ENCODE measurements at places on chromosomes 1 and 21. TPM values are rescaled to one million over a fixed set of nuclear protein-coding genes. Genes with fewer than 3 reads are reported as not detected.

Gene SLC16A4
- 7.2 TPM for polyA plus RNA-seq

Gene UBE2U
- not detected for polyA plus RNA-seq

Gene RXRG
- 18.4 TPM for polyA plus RNA-seq

Gene BRINP2
- 0.92 TPM for polyA plus RNA-seq

Gene ELF3
- 83.1 TPM for polyA plus RNA-seq

Gene ZNF683
- polyA plus RNA-seq = 0.22 TPM

Gene OR2T4
- polyA plus RNA-seq = not detected

Gene CFAP45
- polyA plus RNA-seq = 8.0 TPM

Gene CYB5RL
- 9.6 TPM for polyA plus RNA-seq

Gene BCAR3
- 19.1 TPM for polyA plus RNA-seq

Gene SERTAD4
- 2.4 TPM for polyA plus RNA-seq

Gene HCRTR1
- polyA plus RNA-seq = not detected

Gene CTSS
- 32.6 TPM for polyA plus RNA-seq

Gene HTR6
- polyA plus RNA-seq = not detected

Gene GUCA2A
- polyA plus RNA-seq = 0.42 TPM

Gene NFASC
- 1.8 TPM for polyA plus RNA-seq

Gene MAP3K21
- polyA plus RNA-seq = 28.1 TPM

Gene SLC9C2
- 0.14 TPM for polyA plus RNA-seq

Gene AMIGO1
- polyA plus RNA-seq = 3.1 TPM

Gene DNAH14
- polyA plus RNA-seq = 13.2 TPM

Gene DIRAS3
- 3.2 TPM for polyA plus RNA-seq

Gene DNAI4
- 13.9 TPM for polyA plus RNA-seq

Gene MPL
- polyA plus RNA-seq = 1.1 TPM

Gene CR1L
- 0.15 TPM for polyA plus RNA-seq

Gene LAX1
- polyA plus RNA-seq = 0.21 TPM

Gene CFHR4
- not detected for polyA plus RNA-seq

Gene NTRK1
- 0.41 TPM for polyA plus RNA-seq

Gene PLEKHG5
- polyA plus RNA-seq = 27.9 TPM

Gene RNF220
- polyA plus RNA-seq = 104 TPM

Gene CBR3
- polyA plus RNA-seq = 2.1 TPM

Gene CGN
- 49.1 TPM for polyA plus RNA-seq

Gene AK5
- 1.1 TPM for polyA plus RNA-seq

Gene KRTAP21-2
- polyA plus RNA-seq = not detected

Gene NPPB
- not detected for polyA plus RNA-seq

Gene VCAM1
- polyA plus RNA-seq = 30.5 TPM

Gene LIN28A
- polyA plus RNA-seq = 0.09 TPM

Gene OR2L3
- polyA plus RNA-seq = not detected

Gene OLIG2
- not detected for polyA plus RNA-seq

Gene ADORA1
- 15.0 TPM for polyA plus RNA-seq

Gene ADGRL2
- 234 TPM for polyA plus RNA-seq

Gene FAM3B
- polyA plus RNA-seq = 12.0 TPM

Gene C4BPA
- 0.76 TPM for polyA plus RNA-seq

Gene MYBPH
- not detected for polyA plus RNA-seq
